ENCODE measurements at places on chromosomes 13 and 19.

GRCh38 chr13:103436057-103436654, 369.9 kb upstream of the SLC10A2 start:
- no peak for DNase-seq

- peak; percentile 38 for DNase-seq
These were observed 1.2 kb downstream of the CDC34 start for GRCh38 chr19:532561-533363.

DNA sequence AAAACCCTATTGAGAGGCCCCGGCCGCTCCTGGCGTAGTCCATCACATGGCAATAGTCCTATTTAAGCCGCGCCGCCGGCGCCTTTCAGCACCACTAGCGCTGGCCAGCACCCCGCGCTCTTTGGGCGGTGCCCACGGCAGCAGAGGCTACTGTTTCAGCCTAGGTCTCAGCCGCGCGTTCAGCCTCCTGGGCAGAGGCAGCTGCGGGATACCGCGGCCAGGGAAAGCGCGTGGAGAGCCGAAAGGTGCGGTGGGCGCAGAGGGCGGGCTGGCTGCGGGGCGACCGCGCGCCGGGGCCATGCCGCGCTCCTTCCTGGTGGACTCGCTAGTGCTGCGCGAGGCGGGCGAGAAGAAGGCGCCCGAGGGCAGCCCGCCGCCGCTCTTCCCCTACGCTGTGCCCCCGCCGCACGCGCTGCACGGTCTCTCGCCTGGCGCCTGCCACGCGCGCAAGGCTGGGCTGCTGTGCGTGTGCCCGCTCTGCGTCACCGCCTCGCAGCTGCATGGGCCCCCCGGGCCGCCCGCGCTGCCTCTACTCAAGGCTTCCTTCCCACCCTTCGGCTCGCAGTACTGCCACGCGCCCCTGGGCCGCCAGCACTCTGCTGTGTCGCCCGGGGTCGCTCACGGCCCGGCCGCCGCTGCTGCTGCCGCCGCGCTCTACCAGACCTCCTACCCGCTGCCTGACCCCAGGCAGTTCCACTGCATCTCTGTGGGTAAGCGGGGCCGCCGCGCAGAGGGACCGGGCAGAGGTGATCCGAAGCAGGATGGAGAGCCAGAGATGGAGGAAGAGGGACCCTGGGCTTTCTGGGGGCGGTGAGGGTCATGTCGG, at the start of gene GSX1:
TSS of gene GSX1 (plus strand) at position 91 of the 826 bp plus-strand sequence. CDS start at position 299, 208 bp downstream.
- peak; percentile 7 for DNase-seq

- no peak for DNase-seq
These were observed 13.1 kb downstream of the LRCH1 start for GRCh38 chr13:46565808-46566750.

- no peak for DNase-seq
These were observed 21.8 kb downstream of the ARRDC2 start for GRCh38 chr19:18029617-18030338.

- no peak for DNase-seq
These were observed 186.9 kb upstream of the OBI1 start for GRCh38 chr13:78845656-78846365.

Measured in effector CD4-positive, alpha-beta T cell (primary cell).